ENCODE measurements at places on chromosomes 4 and X.
A peak's percentile ranks its signal among the peaks of the same experiment; 100 is the strongest.

DNA sequence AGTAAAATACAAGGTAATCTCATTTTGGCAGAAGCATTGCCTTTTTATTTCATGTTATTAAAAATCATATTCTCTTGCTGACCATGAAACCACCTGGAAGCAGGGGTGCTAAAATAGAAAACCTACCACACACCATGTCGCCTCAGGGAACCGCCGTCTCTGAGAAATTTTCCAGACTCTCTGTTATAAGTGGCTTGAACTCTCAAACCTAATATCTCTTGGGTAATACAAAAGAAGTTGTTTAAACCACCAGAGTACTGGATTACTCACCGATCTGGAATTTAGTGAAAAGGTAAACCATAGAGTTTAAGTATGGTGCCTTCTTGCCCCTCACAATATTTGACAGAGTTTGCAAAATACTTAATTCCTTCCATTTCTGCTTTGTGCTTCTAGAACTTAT is 27.7 kb downstream of the ENPP6 start:
- DNase-seq: no peak

DNA sequence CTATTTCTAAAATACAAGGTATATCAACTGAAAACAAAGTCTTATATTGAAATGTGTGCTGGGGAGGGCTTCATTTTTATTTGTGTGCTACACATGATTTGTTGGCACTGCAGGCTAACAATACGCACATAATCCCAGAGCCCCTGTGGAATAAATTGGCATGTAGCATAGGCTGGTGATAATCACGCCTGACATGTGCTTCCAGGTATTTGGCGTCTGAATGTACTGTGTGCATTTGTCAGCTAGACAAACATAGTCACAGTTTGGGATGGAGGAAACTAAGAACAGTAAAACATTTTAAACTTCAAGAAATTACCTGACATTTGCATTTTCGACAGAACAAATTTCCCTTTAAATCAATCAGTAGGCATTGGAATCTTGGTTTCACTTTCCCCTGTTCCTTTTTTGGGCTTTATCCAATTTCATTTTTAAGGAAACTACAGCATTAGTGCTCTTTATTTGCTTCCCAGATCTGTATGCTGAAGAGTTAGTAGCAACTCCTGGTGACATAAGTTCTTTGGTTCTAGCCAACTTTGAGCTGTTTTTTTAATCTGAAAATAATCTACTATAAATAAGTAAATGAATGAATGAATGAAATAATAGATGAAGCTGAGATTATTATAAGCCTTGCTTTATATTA is 472.3 kb downstream of the PDHA2 start:
- DNase-seq: no peak

GRCh38 chr4:81592701-81593100 is 121.0 kb upstream of the RASGEF1B start:
- DNase-seq: no peak

DNA sequence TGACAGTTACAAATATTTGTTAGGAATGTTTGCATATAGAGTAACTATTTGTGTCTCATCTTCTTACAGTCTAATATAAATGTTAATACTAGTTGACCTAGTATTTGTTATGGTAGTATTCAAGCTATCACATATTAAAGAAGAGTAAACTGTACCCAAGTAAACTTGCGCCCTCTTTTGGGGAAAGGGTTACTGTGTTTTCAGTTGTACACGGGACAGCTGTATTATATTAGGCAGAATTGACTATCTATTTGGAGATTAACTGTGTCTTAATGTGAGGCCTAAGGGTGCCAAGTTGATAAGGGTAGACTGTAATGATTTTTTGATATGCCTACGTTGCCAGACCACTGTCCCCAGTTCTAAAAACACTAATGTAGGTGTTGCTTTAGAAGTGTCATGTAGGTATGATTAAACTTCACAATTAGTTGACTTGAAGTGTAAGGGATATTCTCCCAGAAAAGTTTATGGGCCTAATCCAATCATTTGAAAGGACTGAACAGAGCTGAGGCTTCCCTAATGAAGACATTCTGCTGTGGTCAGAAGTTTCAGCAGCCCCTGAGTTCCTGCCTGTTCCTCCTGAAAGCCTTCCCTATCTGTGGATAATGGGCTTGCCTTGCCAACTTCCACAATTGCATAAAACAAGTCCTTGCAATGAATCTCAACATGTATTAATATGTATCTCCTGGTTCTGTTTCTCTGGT is 172.8 kb upstream of the CXCL13 start:
- no peak for DNase-seq

DNA sequence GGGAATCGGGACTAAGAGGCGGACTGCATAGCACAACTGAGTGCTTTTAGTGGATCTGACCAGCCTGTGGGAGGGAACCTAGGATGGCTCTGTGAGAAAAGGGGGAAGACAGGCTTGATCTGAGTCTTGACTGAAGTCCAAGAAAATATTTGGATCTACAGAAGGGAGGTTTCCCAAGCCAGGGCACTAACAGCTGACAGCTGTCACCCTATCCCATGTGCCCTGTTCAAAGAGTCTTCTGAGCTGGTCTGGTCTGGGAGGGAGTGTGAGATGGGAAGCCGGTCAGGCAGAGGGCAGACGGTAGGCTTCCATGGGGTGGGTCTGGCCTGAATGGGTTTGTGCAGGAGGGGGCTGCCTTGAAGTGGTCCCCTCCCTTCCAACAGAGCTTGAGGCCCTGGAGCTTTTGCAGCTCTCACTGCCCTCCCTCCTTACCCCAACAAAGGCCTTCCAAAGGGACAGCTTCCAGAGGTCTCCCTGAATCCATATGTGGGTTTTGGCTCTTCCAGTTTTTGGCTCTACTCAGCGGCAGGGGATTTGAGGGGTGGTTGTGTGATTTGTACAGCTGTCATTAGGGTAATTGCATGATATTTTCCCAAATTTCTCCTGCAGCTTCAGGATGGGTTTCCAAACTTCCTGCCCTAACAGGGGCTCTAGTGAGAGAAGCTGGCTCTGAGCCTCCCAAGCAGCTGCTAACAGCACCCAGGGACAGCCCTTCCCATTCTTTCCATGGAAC is 643.7 kb downstream of the BCOR start:
- DNase-seq: no peak

DNA sequence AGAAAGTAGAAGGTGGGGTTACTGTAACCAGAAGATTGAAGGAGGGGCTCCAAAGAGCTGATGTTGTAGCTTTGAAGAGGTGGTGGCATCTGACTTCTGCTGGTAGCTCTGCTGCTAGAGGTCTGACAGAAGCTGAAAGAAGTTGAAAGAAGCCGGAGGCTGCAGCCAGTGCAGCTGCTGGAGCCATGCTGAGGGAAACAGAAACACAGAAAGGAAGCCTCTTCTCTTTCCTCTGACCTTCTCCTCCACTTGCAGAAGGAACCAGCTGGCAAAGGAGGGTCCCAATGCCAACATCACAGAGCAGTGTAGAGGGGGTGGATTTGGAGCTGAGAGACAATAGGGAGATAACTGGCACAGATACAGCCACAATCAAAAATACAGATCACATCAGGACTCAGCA is 89.3 kb upstream of the HHIP start:
- no peak for DNase-seq

- peak; percentile 25 for DNase-seq
These were observed 251.4 kb upstream of the DDX53 start for GRCh38 chrX:22748093-22748999.

DNA sequence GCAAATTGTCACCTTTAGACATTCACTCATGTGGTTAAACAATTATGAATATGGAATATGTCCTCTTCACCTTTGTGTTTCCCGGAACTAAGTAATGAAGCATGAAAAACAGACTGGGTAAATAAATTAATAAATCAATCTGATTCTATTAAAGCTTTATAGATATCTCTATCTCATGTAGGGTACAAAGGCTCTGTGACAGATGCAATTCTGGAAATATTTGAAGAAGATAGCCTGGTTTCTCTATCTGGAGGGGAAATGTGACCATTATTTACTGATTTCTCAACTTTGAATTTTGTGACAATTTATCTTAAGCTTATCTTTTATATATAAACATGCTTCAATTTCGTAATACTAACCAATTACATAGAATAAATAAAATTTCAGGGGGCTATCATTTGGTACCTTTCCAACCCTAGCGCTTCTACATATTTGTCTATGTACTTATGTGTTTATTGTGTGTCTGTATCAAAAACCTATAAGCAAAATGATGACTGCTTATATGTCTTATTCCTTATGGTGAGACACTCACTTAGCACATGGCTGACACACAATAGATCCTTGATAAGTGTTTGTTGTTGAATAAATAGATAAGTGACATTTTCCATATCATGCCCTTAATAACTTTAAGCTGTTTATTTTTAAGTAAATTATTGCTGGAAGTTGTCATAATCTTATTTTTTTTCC is 9.9 kb downstream of the CTSO start:
- no peak for DNase-seq

- no peak for DNase-seq
These were observed 362.7 kb downstream of the BMPR1B start for GRCh38 chr4:95120456-95120855.

DNA sequence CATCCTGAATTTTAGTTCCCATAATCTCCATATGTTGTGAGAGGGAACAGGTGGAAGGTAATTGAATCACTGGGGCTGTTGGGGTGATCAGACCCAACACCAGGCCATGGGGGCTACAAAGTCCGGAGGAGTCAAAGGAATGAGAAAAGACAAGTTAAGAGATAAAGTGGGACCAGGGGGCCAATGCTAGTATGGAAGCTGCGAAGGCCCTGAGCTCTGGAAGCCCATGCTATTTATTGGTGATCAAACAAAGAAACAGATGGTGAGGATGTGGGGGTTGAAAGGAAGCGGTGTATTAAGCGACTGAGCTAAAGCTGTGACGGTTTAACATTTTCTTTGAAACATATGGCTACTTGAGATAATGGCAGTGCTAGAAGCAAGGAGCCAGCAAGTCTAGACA is 132.8 kb downstream of the PDGFC start:
- DNase-seq: no peak

DNA sequence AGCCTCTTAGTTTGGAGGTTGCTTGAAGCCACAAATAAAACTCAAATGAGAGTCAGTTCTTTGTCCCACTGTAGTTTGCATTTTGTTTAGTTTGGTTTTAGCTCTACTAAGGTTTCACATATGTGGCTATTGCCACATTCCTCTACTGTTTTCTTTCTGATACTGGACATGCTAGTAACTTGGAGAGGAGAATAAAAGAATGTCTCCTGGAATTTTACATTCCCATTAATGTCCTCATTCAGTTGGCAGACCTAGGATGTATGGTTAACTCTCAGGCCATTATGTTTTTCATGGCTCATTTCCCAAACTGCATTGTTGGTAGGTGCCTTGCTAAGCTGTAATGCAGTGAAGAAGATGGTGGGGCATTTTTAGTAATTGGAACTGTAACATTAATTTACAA is 29.9 kb downstream of the UPRT start:
- no peak for DNase-seq

GRCh38 chr4:14659286-14659685 is 343.0 kb upstream of the CPEB2 start:
- no peak for DNase-seq

- no peak for DNase-seq
These were observed 1634.4 kb upstream of the PCDH7 start for GRCh38 chr4:29085748-29086147.

DNA sequence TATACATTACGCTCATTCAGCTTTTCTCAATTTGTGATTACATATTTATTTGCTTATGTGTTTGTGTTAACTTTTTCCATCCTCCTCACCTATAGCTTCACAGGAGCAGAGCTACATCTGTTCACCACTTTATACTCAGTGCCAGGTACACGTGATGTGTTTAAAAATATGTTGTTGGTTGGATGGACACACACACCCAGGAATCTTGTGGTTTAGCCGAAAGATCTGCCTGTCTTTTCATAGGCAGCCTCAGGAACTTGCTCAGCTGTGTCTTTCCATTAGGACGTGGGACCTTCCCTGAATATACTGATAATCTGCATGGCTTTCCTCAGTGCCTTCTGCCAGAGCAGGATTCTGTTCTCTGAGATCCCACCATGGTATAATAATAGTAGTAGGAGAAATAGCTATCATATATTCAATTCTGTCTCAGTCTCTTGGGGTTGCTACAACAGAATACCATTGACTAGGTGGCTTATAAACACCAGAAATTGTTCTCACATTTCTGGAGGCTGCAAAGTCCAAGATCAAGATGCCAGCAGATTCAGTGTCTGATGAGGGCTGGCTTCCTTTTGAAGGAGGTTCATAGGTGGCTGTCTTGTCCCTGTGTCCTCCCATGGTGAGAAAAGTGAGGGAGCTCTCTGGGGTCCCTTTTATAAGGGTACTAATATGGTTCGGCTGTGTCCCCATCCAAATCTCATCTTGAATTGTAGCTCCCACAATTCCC is 50.0 kb upstream of the SOD3 start:
- DNase-seq: no peak

DNA sequence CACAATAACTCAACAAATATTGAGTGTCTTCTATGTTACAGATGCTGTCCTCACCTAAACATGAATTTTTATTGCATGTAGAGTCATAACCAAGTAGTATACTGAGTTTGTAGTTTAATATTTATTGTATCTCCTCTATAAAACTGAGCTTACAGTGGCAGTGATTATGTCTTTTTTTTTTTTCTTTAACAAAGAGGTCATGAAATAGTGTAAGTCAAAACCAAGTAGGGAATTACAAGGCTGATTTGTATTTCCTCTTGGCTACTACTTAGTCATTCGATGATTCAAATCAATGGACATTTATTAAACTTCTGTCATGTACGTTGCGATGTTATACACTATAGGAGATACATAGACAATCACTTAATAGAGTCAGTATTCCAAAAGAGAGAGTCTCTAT is 48.4 kb downstream of the IL15 start:
- DNase-seq: no peak

DNA sequence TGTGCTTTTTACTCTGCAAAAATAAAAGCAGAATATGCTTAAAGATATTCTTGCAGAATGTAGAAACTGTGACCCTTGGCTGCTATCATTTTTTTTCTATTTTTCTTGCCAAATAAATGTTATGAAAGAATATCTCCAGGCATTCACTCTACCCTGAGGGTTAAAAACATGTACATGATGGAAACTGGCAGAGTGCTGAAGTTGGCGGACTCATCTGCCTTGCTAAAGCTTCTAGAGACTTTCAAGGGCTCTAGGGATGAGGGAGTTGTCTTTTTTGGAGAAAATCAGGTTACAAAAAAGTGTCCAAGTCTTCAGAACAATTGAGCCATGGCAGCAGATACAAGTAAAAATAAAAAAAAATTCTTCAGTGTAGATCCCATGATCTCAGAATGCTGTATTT is 40.5 kb upstream of the NRK start:
- no peak for DNase-seq

GRCh38 chrX:26851981-26852380 is 611.2 kb downstream of the PPP4R3C start:
- DNase-seq: no peak

- DNase-seq: no peak
These were observed 195.7 kb upstream of the TBL1X start for GRCh38 chrX:9269134-9269533.

DNA sequence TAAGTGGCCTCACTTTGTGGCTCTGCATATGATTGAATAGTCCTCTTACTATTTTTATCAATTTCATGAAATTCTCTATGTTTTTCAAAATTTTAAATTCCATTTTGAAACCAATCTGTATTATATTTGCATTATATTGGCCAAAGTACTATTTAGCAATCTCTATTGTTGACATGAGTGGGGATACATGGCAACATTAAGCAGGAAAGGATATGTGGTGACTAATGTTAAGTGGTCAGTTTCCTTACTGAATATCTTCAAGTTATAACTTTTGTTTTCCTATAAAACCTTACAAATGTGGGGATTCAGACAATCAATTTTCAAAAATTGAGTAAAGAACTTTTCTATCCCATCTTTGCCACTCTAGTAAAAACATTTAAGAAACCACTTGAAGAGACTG is 10.2 kb downstream of the BBS7 start:
- no peak for DNase-seq

Data from K562 (cell line).